Stimulated activated CD4-positive, alpha-beta T cell treated with anti-CD3 and anti-CD28 coated beads, TNF-alpha, amount 100 ng/mL, for 48 hours (primary cell): ENCODE measurements at places on chromosomes 7 and 10.

DNA sequence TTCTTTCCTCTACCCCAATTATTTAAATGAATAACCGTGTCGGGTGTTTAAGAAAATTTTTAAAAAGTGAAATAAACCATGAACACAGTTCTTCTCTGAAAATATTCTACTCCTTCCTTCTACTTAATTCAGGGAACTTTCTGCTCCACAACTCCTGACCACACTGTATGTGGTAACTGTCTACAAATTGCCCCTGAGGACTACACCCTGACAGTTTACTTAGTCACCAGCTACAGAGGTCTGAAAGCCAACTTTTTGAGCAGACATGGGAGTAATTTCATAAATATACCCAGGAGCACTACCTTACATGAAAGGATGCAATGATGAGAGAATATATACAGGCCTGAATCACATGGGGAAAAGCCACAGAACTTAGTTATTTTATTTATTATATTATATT, 523.2 kb upstream of the SORCS1 start:
- DNase-seq: no peak

DNA sequence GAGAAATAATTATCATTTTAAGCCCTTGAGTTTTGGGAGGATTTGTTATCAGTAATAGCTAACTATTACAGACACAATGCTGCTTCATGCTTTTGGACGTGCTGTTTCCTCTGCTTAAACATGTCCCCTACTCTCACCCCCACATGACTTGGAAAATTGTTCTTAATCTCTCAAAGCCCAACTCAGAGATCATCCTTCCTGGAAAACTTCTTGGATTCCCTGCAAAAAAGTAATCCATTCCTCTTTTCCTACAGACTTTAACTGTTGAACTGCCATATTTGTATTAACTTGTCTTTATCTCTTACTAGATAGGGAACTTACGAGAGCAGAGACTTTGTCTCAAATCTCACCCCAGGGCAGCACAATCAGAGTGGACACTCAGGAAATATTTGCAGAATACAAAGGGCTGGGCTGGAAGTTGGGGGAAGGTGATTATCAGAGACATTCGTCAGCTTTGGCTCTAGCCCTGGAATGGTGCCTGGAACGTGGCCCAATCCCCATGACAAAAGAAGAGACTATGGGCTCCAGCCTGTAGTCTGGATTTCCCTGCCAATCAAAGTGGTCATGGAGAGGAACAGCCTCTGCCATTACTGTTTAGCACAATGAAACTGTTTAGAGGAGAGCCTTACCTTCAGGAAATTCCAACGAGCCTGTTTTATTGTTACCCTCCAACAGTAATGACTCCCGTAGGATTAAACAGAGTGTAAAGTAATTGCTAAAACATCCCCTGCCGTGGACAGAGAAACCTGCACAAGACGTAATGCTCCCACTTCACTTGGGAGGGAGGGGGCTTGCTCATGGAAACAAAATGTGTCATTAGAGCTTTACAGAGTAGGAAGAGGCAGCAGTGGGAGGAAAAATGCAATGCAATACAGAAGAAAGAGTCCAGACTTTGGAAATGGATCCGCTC, 140.4 kb upstream of the AUTS2 start:
- no peak for DNase-seq

DNA sequence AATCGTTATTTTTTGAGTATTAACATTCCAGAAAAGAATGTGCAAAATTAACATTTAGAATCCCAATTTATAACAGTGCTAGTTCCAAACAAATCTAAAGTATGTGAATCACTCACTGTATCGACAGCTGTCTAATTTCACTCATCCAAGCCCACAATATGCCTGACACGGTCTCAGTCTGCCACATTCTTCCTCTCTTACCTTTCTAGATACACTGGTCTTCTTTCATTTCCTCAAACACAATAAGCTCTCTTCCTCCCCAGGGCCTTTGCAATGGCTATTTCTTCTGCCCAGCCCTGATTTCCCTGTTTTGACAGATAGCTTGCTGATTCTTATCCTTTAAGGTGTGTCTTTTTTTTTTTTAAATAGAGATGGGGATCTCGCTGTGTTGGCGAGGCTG, 48.8 kb downstream of the UBE2H start:
- no peak for DNase-seq

GRCh38 chr10:101768791-101769170, 7.1 kb downstream of the FGF8 start:
- DNase-seq: no peak

- no peak for DNase-seq
These were observed 136.3 kb downstream of the DPY19L1 start for GRCh38 chr7:34900891-34901513.

DNA sequence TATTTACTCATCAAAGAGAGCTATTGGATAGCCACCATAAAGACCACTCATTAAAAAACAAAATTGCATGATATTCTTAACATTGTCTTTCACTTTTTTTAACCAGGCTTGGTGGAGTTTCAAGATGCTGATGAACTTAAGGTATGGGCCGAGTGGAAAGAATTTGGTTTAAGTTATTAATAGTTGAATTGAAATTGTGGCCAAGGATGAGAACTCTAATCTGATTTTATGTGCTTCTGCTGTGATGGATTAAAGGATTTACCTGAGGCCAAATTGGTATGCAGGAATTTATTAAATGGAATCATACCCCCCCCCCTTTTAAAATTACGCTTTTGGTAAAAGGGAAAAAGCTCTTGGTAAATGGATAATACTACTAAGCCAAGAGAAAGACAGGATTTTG, 33.8 kb upstream of the TOMM7 start:
- DNase-seq: no peak

DNA sequence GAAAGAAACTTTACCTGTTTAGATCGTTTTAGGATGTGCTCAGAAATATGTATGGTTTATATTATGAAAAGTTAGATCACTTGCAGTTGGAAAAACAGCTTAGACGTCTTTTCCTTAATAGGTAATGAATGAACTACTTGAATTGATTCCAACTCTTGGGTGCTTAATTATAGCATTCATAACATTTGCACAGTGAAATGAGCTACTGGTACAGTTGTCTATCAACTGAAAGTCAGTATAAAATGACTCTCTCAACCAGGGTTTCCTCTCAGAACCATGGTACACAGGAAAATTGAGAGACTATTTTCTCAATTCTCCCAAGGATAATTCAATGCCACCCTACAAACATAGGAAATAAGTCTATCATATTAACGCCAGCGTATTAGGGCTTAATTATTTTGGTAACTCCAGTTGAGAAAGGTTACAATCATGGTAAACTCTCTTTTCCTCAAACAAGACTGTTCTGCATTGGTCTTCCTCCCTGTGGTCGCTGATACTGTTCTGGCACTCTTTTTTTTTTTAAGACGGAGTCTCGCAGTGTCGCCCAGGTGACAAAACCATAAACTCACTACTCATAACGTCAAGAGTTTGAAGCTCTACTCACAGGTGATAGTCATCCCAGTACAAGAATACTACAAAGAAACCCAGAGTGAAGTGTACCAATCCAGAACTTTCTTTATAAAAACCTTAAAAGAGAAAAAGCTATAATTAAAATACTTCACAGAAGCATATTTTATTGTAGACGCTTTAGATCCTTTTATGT, 2.0 kb downstream of the ANLN start:
- no peak for DNase-seq

DNA sequence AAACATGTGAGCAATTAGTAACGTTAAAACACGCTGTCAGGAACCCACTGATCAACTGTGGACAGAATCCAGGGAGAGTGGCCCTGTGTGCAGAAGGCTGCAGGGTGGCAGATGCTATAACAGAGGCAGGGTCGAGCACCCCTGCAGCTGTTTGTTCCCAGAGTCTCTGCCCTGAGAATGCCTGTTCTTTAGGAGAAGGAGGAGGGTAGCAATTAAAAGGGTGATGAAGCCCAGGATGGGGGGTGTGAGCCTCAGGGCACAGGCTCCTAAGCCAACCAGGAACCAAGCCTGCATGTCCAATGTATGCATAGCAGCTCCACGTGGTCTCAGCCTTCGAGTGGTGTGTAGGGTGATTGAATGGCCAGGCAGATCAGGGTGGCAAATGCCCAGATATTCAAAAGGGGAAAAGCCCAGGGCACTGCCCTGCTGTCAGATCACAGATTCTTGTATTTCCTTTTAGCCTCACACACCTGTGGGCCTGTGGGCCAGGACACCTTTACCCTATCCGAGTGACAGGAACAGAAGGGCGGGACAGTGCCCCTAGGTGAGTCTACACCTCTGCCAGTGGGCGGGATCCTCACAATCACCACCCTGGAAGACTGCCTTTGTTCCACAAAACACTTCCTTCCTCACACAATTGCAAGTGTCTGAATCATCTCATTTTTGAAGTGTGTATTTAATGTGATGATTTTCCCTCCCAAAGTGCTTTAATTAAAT, 7.3 kb downstream of the WDFY4 start:
- DNase-seq: no peak

DNA sequence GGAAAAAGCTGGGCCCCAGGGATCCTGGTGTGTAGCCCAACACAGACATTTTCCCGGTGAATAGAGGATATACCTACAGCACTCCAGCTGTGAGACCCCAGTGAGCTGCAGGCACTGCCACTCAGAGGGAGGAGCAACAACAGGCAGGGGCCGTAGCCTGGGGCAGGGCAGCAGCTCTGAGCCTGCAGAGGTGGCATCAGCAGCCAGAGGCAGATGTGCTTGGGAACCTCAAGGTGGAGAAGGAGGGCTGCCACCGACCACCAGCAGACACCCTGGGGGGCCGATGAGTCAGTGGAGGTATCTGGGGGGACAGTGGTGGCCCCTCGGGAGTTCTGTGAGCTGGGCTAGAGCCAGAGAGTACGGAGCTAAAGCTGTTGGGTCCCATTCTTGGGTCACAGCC, 110.2 kb upstream of the GDF10 start:
- no peak for DNase-seq

DNA sequence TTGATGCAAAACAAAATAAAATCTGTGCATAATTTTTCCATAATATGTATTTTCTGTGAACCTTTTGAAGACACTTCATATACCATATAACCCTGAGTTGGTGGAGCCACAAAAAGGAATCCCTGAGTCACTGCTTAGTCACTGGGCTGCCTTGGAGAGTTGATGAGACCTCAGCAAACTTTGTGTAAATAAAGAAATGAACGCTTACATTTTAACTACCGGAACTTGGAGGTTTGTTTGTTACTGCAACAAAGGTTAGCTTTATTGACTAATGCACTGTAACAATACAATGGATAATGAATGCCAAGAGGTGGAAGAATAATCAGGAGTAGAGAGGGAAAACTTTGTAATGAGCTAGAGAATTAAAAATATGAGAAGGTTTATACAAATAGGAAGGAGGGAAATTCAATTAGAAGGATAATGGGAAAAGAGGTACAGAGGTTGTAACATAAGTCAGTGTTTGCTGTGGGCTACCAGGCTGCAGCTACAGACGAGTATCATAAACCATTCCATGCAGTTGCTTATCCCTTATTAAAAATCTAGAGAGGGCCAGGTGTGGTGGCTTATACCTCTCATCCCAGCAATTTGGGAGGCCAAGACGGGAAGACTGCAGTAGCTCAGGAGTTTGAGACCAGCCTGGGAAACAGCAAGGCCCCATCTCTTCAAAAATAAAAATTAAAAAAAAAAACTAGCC, 1042.1 kb downstream of the TYW1 start:
- DNase-seq: no peak

- DNase-seq: no peak
These were observed 116.1 kb upstream of the PARD3 start for GRCh38 chr10:34931216-34931615.

DNA sequence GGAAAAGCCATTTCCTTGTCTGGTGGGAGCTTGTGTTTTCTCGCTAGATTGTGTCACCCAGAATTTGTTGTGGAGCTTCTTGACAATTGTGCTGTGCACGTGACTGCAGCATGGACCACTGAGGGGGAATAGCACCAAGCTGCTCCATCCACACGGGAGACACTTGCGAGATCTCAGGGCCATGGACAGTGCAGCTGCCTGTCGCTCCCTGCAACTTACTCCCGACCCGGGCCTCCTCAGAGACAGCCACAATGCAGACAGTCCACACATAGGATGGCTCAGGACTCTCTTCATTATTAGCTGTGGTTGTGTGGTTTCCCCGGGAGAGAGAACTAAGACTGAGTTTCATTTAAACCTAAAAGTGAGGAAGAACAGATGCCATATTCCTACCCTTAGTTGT, 673.2 kb upstream of the GALNT17 start:
- DNase-seq: no peak

DNA sequence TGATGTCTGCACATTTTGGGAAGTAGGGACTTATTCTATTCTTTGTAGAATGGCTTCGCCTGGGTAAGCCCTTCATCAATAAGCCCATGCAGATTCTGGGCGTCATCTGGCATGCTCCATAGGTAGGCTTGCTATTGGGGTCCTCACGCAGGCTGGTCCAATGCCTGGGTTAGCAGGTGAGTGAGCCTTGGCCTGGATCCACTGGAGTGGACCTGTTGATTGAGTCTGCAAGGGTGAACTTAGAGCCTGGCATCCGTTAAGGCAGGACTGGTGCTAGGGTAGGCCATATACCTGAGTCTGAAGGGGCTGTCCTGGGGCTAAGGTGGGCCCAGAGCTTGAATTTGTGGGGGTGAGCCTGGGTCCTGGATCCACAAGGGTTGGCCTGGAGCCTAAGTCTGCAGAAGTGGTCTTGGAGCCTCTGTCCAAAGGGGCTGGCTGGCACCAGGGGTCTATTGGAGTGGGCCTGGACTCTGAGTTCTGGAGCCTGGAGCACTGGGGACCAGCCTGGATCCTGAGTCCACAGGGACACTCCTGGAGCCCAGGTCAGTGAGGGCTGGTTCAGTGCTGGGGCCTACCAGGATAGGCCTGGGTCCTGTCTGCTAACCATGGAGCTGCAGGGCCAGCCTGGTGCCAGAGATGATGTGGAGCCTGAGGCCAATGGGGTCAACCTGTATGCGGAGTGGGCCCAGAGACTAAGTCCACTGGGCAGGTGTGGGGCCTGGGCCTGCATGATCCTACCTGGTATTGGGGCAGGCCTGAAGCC, 297.7 kb downstream of the PTPRN2 start:
- DNase-seq: no peak

DNA sequence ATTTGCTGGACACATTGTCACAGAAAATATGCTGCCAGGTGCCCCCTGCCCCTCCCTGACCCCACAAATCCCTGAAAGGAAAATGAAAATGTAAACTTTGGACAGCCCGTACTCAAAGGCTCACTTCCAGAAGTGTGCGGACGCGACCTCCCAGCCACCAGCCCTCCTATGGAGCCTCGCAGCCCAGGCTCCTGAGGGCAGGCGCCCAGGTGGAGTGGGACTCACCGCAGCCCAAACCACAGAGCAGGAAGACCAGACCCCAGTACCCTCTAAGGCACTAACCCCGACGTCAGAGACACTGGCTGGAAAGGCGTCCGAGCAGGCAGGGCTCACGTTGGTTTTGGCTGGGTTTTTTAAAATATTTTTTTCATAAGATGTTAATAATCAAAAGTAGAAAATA, 57.3 kb downstream of the CSGALNACT2 start:
- no peak for DNase-seq

DNA sequence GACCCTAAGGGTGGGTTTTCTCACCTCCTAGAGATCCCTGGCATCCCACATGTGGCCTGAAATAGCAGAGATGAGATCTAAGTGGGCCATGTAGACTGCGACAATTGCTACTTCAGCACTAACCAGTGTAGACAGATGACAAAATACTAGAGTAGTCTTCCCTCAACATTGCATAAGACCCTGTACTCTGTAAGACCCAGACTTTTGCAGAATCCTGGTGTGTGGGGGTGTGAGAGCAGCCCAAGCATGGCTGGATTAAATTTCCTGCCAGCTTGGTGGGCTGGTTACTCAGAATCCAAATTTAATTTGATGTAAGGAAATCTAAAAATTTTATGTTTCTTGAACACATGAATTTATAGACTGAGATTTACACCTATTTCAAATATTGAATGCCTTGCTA, 88.3 kb downstream of the ZNF365 start:
- DNase-seq: no peak

GRCh38 chr10:30476511-30477155, 42.6 kb downstream of the MAP3K8 start:
- DNase-seq: no peak
